H7 (cell line): ENCODE measurements at places on chromosomes 1 and 21. TPM values are rescaled to one million over a fixed set of nuclear protein-coding genes. Genes with fewer than 3 reads are reported as not detected.

KIF21B gene
- total RNA-seq = 12.7 and 14.1 TPM in 2 replicates

CHI3L1 gene
- total RNA-seq = 0.37 and 0.42 TPM in 2 replicates

AXDND1 gene
- total RNA-seq = 0.76 and 0.92 TPM in 2 replicates

COL11A1 gene
- 12.2 and 13.4 TPM in 2 replicates for total RNA-seq

KRTAP12-2 gene
- not detected in 2 replicates for total RNA-seq

RASAL2 gene
- 25.7 and 33.3 TPM in 2 replicates for total RNA-seq

FCRL6 gene
- not detected in 2 replicates for total RNA-seq

TPTE gene
- total RNA-seq = not detected in 2 replicates

NBPF4 gene
- total RNA-seq = not detected in 2 replicates

PRDM16 gene
- total RNA-seq = 0.69 and 1.1 TPM in 2 replicates

CYP4Z1 gene
- total RNA-seq = not detected in 2 replicates

ATP1A2 gene
- total RNA-seq = 14.5 and 25.0 TPM in 2 replicates

SIK1 gene
- total RNA-seq = 1.5 and 5.9 TPM in 2 replicates

PRDX6 gene
- 320 and 326 TPM in 2 replicates for total RNA-seq

KCNN3 gene
- total RNA-seq = 0.18 and 0.62 TPM in 2 replicates

LCE6A gene
- not detected in 2 replicates for total RNA-seq

CACNA1S gene
- not detected in 2 replicates for total RNA-seq

CD1B gene
- total RNA-seq = not detected in 2 replicates

CYB561D1 gene
- 3.1 and 4.2 TPM in 2 replicates for total RNA-seq

GART gene
- 144 and 153 TPM in 2 replicates for total RNA-seq

CFHR1 gene
- not detected in 2 replicates for total RNA-seq

UBE2U gene
- not detected in 2 replicates for total RNA-seq

PPM1J gene
- total RNA-seq = 4.6 and 7.7 TPM in 2 replicates

CRYAA gene
- not detected in 2 replicates for total RNA-seq

CDK18 gene
- total RNA-seq = 48.3 and 52.0 TPM in 2 replicates

KRTAP11-1 gene
- not detected in 2 replicates for total RNA-seq

TFF2 gene
- not detected in 2 replicates for total RNA-seq

ESPN gene
- total RNA-seq = 8.7 and 9.3 TPM in 2 replicates

PPFIA4 gene
- total RNA-seq = 3.1 and 7.4 TPM in 2 replicates

CD160 gene
- total RNA-seq = 0.35 TPM in 1 of 2 replicates, not detected in the other

RORC gene
- 0.18 and 0.42 TPM in 2 replicates for total RNA-seq

TFAP2E gene
- 0.94 and 2.2 TPM in 2 replicates for total RNA-seq

SLC1A7 gene
- total RNA-seq = 0.18 TPM in 1 of 2 replicates, not detected in the other

PRAMEF26 gene
- total RNA-seq = not detected in 2 replicates

AQP10 gene
- not detected in 2 replicates for total RNA-seq

NPHS2 gene
- not detected in 2 replicates for total RNA-seq

ALX3 gene
- total RNA-seq = 0.35 TPM in 1 of 2 replicates, not detected in the other

LRRC71 gene
- total RNA-seq = not detected in 2 replicates

ASCL5 gene
- total RNA-seq = 0.30 TPM in 1 of 2 replicates, not detected in the other
